Activated naive CD4-positive, alpha-beta T cell treated with anti-CD3 and anti-CD28 coated beads for 36 hours (primary cell): ENCODE measurements at places on chromosomes 2 and 18.

DNA sequence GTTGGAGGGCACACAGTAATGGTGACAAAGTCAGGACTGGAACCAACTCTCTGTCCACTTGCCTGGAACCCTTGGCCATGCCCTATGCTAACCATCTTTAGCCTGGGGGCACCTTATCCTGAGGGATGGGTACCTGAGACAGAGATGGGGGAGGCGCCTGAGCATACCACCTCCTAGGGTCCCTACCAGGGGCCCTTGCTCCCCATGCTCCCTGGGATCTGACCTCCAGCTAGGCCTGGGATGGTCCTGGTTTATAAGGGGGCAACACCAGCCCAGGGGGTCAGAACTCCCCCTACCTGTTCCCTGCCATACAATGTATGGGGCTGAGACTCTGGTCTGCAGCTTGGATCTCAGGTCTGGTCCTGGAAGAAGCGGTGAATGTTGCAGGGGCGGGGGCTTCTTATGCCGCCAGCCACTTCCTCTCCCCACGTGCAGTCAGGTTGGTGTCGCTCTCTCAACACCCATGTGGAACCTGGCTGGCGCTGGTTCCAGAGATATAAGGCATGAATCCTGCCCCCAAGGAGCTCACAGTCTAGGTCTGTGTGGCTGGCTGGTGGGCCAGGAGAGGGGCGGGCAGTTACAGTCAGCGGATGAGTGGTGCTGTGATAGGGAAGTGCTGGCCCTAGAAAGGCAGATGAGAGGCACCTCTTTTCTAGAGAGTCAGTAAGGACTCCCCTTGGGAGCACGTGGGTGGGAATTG lies 3.8 kb upstream of the TOGARAM2 start:
- no peak for DNase-seq

DNA sequence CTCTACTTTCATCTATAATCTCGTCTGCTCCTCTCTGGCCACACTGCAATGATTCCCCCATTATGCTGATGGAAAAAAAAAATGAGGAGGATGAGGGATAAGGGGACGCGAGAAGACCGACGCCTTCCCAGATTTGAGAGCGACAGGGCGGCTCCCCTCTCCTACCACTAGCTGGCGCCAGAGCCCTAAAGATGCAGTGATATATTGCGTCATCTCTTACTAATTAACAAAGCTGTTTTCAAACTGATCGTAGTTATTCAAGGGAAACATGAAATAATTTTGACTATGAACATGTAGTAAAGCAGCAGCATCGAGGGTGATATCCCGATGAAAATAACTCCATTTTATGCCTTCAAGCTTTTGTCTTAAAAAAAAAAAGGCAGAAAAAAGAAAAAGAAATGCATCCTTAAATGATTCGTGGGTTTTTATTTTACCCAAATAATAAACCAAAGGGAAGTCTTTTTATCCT lies 48.0 kb upstream of the HNRNPA3 start:
- peak; percentile 90 for DNase-seq

GRCh38 chr18:9135081-9135911 lies 1.3 kb upstream of the ANKRD12 start:
- no peak for DNase-seq

- DNase-seq, result no peak
Measured at GRCh38 chr2:148282201-148282600, 261.3 kb downstream of the MBD5 start.

DNA sequence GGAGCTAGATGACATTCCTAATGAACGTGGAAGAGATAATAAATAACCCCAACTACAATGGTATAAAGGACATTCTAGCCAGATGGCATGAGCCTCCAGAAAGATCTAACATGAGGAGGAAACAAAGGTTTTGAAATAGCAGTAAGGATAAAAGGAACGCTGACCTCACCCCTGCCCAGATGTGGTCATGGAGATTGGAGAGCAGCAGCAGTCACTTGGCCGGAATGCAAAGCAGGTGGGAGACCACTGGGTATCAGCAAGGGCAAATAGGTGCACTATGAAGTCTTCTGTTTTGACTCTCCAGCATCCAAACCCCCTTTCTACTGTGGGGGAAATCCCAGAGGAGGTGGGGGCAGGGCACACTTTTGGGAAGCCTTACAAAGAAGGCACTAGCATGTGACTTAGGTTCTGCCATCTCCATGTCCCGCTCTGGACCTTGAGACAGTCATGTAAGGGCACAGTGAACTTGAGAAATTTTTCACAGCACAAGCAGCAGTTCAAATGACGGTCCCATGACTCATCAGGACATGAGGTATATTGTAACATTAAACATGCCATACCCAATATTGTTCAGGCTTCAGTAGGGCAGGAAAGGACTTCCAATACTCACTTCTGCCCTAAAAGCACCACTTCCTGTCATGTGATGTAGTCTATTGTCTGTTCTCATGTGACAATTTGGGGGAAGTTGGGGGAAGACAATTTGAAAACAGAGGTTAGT lies 55.2 kb downstream of the METTL4 start:
- peak; percentile 54 for DNase-seq

- peak; percentile 80 for DNase-seq
Measured at GRCh38 chr18:76374330-76375281, 120.4 kb downstream of the ZNF516 start.

GRCh38 chr2:170456914-170457313 lies 258.2 kb upstream of the SP5 start:
- DNase-seq, result no peak

GRCh38 chr2:211900518-211900917 lies 638.1 kb downstream of the ERBB4 start:
- no peak for DNase-seq

- no peak for DNase-seq
Measured at GRCh38 chr2:127508631-127509034, 17.7 kb downstream of the IWS1 start.

GRCh38 chr2:220076734-220077133 lies 449.3 kb downstream of the SLC4A3 start:
- no peak for DNase-seq

DNA sequence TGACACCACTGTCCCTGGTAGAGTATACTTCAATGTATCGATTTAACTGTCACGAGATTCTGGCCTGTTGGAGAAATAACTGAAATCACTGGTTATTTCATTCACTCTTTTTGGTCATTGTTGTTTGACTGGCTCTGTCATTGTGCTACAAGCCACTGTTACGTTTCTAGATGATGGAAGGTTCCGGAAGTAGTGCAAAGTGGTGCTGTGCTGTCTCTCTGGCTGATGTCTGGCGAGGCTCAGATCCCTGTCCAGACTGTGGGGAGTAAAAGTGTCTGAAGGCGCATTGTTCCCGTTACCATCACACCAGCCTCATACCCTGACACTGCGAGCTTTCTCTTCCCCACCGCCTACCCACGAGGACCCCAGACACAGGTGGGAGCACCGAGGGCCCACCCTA lies 11.7 kb downstream of the CNDP1 start:
- no peak for DNase-seq

DNA sequence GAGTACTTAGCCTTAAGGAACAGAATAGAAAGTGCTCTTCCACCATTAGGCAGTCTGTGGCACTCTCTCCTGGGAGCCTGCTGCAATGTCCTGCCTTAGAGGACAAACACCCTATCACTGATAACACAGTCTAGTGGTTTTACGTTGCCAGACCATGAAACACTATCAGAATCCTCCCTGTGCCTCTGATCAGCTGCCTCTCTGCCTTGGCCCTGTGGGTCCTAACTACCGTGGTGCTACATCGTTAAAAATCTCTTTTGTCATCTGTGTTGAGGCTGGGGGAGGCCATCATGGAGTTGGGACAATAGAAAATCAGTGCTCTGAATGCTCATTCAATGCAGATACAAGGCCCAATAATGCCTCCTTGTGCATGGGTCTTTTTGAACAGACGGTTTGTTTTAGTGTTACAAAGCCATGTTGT lies 11.9 kb upstream of the APCDD1 start:
- DNase-seq, result no peak

DNA sequence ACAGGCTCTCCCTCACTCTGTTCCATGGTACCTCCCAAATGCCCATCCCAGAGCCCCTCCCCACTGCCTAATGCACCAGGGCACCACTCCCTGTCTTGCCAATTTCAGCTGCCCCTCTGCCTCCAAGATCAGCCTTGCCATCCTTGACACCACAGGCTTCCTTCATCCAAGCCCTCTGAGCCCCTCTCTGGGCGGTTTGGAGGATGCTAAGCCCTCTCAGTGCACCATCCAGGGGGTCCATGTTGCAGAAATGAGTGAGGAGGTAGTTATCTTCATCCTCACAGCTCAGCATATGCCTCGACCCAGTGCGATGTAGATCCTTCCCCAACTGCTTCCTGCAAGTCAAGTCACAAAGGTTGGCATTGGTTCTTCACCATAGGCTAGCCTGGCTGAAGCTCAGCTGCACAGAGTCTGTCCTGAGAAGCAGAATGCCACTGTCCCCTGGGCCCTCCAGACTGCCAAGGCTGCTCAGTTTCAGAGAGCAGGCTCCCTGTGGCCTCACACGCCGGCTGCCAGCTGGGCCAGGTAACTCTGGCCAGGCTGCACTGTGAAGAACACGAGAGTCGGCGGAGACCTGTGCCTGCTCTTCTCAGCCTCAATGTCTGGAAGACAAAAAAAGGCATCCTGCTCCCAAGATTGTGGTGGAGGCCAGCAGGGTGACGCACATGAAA lies 9.9 kb upstream of the MAP3K2 start:
- no peak for DNase-seq
